ENCODE measurements at places on chromosomes 6 and 20.

DNA sequence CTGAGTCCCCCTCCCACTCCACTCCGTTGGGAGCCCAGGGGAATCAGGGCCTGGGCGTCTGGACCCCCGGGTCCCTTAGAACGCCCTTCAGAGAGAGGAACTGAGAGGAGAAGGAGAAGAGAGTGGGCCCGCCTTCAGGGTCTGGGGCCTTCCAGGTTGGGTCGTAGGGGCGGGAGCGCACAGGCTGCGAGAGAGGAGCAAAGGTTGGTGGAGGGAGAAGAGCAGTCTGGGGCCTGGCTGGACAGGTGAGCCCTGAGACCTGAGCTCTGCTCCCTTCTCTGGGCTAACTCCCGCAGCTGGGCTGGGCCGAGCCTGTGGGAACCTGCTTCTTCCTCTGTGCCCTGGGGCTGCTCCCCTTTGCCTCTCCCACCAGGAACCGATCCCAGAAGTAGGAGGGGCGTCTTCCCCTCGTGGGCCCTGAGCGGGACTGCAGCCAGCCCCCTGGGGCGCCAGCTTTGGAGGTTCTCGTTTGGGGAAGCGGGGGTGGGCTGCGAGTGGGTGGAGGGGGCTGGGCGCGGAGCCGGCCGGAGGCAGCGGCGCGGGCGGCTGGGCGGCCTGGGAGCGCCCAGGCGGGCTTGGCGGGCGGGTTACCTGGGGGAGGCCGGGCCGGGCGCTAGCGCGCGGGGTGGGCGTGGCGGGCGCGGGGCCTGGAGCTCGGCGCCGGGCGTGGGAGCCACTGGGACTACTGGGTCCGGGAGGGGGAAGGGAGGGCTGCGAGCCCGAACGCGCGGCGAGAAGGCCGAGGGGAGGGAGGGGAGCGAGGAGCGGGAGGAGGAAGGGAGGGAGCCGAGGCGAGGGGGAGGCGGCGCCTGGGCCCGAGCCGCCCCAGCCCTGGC is at the start of gene DDR1:
Gene DDR1 (plus strand): TSS at position 835 of the 836 bp plus-strand sequence. CDS start 4,211 bp downstream, outside the sequence.
- DNase-seq: no peak

DNA sequence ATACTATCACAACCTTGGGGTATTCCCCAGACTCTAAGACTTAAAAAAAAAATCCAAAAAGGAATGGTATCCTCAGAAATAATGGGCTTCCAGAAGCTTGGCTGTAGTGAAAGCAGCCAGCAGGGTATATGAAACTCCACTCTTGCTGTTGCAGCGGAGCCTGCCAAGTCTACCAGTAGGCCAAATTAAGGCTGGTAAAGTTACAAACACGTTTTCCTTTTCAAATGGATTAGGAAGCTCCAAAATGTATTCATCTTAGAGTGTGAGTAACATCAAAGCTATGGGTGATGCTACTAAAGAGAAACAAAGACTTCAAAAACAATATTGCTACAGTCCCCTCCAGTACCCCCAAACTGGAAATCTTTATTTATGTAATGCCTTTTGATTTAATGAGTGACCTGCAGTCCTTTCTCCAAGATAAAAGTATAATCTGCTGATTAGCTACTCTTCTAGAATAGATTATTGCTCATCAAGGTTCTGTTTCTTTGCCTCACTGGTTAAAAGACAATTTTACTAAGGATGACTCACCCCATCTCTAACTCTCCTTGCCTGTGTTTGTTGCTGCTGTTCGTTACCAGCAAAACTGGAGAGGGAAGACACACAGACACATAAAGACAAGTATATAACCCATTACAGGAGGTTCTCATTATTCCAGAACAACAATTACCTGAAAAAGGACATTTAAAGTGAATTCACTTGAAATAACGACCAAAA is 84.9 kb downstream of the BTBD9 start:
- DNase-seq: no peak

DNA sequence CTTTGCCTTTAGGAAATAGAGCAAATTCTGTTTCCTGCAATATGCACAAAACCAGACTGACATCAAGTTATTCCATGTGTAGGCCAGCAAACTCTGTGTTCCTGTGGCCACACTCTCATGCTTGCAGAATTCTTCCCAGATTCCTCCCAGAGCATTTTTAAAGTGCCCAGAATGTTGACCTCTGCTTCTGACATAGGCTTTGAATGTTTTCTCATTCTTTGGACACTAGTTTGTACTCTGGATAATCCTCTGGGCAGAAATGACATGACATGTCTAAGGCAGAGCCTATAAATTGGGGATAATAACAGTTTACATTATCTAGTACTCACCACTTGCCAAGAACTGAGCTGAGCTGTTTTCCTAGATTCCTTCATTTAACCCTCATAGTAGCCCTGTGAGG is 9.2 kb upstream of the EFHC1 start:
- DNase-seq: no peak

DNA sequence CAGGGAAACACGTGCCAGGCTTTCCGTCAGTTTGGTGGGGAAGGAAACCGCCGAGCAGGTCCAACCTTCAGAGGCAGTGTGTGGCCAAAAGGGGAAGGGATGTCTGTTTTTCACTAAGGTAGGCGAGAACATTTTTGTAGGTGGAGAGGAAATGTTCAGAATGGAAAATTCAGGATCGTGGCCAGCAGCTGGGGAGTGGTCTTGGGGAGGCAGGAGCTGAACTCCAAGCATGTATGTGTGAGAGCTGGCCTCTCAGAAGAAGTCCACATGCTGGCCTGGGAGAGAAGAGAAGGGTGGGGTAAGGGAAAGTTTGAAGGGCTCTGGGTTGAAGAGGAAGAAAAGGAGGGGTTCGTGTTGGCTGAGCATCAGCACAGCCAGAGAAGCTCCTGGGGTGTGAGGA is 74.9 kb downstream of the SYNDIG1 start:
- no peak for DNase-seq

DNA sequence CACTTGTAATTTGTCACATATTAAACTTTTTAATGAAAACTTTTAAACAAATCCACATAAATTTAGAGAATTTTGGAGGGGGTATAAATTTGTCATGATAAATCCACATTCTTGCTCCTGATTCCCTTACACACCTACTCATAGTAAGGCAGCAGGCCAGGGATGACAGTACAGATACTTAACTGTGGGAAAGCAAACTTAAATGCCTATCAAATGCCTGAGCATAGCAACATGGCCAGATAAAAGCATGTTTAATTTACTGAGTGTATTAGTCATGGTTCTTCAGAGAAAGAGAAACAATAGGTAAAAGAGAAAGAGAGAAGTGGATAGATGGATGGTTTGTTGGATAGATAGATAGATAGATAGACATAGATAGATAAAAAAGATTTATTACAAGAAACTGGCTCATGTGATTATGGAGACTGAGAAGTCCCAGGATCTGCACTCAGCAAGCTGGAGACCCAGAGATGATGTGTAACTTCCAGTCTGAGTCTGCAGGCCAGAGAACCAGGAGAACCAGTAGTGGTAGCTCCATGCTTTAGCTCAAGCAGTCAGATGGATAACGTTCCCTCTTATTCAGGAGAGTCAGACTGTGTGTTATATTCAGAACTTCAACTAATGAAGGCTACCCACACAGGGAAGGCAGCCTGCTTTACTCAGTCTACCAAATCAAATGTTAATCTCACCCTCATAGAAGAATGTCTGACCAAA is 15.9 kb upstream of the ADGRF1 start:
- no peak for DNase-seq

- DNase-seq: no peak
Measured at GRCh38 chr6:134041093-134041492, 11.3 kb downstream of the SLC2A12 start.

DNA sequence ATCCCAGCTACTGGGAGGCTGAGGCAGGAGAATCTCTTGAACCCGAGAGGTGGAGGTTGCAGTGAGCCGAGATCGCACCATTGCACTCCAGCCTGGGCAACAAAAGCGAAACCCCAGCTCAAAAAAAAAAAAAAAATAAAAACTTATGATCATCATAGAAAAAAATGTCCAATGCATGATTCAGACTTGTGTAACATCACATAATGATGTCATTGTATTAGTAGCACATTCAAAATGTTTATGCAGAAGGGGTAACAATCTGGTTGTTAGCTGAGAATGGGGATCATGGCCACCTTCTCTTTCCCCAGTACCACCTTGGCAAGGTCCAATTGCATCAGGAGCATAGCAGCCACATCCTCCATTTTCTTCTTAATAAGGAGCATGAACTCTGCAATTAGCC is 137.6 kb upstream of the MARCKS start:
- no peak for DNase-seq

DNA sequence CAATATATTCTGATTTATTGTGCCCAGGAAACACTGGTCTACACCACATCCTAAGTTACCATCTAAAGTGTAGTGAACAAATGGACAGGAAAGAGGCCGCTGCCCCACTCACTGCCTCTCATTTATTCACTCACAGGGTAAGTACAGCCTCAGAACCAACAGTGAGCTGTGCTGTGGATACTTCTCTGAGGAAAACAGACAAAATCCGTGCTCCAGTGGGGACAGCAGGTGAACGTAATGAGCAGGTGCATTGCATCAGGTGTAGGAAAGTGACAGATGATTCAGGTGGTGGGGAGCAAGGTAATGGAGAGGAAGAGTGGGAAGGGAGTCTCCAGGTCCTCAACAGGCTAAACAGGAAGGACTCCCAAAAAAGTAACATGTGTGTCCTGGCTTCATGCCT is 8.4 kb upstream of the ULBP2 start:
- no peak for DNase-seq

DNA sequence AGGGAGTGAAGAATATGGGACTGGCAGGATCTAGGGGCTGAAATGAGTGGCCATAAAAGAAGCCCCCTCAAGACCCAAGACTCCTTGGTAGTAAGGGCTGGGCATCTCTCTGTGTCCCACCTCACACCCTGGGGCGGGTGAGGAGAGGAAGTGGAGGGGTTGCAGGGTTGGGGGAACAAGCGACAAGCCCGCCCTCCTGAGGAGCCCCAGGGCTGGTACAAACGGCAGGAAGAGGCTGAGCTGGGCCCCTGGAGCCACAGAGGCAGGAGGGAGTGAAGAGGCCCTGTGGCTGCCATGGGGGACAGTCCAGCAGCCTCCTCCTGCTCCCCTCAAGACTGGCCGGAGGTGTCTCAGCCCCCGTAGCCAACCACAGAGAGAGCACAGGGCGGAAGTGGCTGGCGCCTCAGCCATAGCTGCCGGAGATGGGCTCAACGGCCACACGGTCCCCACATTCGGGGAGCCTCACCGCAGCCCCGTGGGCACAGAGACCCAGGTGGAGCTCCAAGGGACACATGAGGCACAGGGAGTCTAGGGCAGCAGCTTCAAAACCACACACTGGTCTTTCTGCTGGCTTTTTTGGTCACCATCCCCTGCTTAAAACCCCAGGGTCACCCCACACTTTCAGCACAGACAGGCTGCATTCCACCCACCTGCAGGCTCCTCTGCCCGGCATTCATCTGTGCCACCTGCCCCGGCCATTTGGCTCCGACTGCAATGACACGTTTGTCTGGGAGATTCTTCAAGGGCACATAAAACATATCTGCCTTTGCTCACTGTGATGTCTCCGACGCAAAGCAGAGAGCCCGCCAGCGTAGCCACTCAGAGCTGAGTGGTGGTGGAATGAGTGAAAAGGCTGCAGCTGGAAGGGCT is 524 bp downstream of the C20orf203 start:
- DNase-seq: no peak

DNA sequence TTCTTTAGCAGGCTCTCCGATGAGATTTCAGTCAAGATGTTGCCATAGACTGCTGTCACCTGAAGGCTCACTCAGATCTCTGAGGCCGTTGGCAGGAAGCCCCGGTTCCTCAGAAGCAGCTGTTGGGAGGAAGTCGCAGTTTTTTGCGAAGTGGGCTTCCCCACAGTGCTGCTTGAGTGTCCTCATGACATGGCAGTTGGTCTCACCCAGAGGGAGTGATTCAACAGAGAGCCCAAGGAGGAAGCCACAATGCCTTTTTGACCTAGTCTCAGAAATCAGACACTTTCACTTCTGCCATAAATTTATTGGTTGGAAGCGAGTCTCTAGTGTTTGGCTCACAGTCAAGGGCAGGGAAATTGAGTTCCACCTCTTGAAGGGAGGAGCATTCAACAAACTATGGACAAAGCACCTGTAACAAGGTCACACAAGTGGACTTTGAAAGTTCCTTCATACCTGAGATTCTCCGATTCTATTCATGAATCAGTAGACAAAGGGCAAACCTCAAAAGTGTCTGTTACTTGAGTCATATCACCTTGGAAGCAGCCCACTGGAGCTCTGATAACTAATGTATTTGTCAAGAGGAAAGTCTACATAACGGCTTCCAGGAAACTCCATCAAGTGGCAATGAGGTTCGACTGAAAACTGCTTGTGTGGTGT is 208.3 kb downstream of the TASP1 start:
- no peak for DNase-seq

DNA sequence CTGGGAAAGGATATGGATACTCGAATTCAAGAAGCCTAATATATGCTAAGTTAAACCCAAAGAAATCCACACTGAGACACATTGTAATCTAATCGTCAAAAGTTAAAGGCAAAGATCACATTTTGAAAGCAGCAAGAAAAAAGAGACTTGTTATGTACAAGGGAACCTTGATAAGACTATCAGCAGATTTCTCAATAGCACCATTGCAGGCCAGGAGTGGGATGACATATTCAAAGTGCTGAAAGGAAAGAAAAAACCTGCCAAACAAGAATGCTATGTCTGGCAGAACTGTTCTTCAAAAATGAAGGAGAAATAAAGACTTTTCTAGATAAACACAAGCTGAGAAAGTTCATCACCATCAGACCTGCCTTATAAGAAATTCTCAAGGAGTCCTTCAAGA is 75.2 kb downstream of the COL21A1 start:
- DNase-seq: no peak

DNA sequence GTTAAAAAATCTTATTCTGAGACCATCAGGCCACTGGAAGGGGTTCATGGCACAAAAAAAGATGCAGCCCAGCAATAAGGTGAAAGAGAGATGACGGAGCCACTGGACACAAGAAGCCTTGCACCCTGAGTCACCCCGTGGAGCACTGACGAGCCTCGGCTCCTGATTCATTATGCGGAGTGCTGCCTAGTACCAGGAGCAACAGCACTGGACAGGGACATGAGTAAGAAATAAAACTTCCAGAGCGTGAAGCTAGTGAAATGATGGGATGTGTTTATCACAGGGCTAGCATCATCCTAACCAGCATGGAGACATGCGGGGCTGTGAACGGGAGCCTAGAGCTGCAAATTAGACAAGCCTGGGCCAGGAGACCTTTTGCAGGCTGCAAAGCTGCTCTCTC is 53.3 kb downstream of the RNASET2 start:
- DNase-seq: no peak
